T-helper 22 cell (primary cell): ENCODE measurements at places on chromosomes 1 and 21.

- no peak for DNase-seq
Observed at GRCh38 chr1:226082959-226083301, 20.4 kb downstream of the H3-3A start.

DNA sequence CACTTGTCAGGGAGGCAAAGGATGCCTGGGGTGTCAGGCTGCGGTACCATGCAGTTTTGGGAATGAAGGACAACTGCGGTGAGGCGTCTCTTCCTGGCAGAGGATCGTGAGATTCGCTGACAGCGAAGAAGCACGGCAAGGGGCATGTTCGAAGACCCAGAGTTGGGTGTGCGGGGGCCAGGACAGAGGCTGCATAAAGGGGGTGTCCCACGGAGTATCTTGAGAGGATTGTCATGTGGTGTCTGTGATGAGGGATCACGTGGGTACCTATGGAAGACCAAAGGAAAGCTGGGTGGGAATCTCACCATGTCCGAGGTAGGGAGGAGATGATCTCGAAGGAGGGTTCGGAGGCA is 372 bp downstream of the SLC25A44 start:
- DNase-seq = no peak

DNA sequence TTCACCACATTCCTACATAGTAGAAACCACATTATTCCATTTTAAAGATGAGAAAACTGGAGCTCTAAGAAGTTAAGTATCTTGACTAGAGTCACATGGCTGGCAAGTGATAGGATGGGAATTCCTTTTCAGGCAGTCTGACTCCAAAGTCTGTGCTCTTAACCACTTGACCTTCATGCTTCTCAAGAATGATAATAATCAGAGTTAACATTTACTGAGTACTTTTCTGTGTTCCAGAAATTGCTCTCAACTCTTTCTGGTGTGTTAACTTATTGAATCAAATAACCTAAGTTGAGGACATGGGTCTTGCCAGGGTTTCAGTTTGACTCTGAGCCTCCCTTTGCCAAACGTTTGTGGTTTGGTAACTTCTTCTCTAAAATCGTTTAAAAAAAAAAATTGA is 169.4 kb downstream of the RASAL2 start:
- no peak for DNase-seq

- no peak for DNase-seq
Observed at GRCh38 chr1:201396861-201397464, 2.2 kb downstream of the LAD1 start.

- DNase-seq = no peak
Observed at GRCh38 chr1:117942293-117942692, 12.8 kb downstream of the WDR3 start.
